Right renal cortex interstitium (tissue), 3 donors: ENCODE measurements at places on chromosomes 1 and 21.

GRCh38 chr1:151108331-151108730 is 37.8 kb downstream of the GABPB2 start:
- no peak for DNase-seq

DNA sequence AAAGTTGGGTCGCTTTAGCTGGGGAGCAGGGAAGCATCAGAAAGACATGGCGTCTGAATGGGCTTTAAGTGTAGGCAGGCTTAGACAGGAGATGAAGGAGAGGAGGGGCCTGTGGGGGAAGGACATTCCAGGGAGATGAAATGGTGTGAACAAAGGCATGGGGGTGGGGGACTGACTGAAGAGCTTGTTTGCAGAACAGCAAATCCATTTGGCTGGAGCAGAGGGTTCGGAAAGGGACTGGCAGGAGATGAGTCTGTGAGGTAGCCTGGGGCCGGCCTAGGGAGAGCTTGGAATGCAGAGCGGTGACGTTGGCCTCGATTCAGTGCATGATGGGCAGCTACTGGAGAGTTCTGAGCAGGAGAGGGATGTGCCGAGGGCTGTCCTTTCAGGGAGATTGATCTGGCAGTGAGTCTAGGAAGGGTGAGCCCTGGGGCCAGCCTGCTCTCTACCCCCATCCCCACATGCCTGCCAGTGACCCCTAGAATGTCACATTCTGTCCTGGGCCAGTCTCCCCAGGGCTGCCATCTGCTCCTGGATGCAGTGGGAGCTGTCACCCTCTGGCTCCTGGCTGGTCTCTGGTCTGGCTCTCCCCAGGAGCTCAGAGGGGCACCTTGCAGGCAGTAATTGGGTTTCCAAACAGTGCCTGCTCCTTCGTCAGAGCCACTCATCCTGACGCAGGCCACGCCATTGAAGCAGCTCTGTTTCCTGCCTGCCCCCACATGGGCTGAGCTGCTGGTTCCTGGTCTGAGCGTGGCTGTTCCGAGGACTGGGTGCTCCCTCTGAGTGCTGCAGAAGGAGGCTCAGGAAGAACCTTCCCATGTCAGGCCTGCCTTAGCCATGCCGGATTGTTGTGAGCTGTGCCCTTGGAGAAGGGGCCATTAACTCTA is 22.3 kb upstream of the TMEM222 start:
- no peak for DNase-seq

GRCh38 chr1:60866226-60866900 is 216.0 kb upstream of the NFIA start:
- DNase-seq = no peak

GRCh38 chr1:194069168-194069830 is 882.9 kb upstream of the B3GALT2 start:
- DNase-seq = no peak

GRCh38 chr1:153774780-153775457 is at the start of gene SLC27A3:
SLC27A3 (plus strand) TSS chr1:153775407; CDS start chr1:153775498, 91 bp downstream.
- DNase-seq = no peak

- DNase-seq = no peak
Observed at GRCh38 chr1:89023026-89023425, 360 bp upstream of the GBP3 start.

DNA sequence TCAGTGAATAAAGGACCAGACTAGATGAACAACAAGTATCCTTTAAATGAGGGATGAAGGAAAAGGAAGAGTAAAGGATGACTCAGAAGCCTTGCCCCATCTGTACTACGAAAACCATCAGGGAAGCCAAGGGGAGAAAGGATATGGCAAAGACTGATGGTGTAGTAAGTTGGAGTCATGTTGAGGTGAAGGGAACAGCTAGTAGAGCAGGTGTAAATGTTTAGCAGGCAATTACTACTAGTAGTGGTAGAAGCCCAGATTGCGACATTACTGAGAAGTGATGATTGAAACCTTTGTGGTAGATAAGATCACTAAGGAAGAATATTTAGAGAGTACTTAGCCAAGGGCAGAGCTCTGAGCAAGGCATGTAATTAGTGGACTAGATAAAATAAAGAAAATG is 84.0 kb downstream of the PHTF1 start:
- DNase-seq = no peak

DNA sequence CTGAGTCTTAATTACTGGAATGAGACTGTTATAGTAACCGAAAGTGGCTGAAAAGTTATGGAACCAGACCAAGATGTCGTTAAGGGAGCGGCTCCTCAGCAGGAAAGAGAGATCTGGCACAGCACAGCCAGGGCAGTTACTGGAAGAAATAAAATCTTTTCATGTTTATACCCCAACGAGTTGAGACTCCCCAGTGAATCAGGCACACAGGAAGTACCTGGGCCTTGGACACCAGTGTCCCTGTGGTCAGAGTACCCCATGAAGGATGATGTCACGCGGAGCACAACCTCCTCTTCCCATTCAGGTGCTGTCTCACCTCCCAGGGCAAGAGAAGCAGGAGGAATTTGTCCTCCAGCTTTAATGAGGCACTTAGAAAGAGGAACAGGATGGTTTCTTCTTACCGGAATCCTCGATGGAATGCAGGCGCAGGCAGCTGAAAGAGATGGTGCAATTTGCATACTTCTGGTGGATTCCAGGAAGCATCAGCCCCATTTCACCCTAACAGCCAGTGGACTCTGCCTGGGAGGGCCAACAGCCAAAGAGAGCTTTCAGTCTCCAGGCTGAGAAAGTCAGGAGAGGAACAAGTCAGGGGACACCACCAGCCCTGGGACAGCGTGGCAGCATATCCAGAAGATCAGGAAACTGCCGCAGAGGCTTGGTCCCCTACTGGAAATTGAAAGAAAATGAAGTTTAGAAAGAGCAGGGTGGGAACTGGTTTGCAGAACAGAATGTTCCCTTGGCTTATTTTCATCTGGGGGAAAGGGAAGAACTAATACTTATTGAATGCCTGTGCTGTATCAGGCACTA is 35.9 kb upstream of the CTTNBP2NL start:
- no peak for DNase-seq

DNA sequence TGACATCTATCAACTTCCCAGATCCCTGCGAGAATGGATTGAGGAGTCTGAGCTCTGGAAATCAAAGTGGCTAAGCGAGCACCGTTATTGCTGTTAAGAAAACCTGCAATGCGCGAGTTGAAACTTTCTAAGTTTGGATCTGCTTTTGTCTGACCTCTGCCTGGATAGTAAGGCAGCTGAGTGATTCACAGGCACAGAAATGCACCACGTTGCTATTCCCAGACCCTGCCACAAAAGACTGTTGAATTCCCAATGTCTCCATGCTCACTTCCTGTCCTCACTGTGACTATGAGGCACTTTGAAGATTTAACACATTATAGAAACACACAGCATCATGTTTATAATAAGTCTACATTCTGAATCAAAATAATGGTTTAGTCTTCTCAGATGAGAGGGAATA is 27.1 kb upstream of the CNIH3 start:
- DNase-seq = no peak

GRCh38 chr1:192512426-192513162 is 63.0 kb upstream of the RGS1 start:
- no peak for DNase-seq

DNA sequence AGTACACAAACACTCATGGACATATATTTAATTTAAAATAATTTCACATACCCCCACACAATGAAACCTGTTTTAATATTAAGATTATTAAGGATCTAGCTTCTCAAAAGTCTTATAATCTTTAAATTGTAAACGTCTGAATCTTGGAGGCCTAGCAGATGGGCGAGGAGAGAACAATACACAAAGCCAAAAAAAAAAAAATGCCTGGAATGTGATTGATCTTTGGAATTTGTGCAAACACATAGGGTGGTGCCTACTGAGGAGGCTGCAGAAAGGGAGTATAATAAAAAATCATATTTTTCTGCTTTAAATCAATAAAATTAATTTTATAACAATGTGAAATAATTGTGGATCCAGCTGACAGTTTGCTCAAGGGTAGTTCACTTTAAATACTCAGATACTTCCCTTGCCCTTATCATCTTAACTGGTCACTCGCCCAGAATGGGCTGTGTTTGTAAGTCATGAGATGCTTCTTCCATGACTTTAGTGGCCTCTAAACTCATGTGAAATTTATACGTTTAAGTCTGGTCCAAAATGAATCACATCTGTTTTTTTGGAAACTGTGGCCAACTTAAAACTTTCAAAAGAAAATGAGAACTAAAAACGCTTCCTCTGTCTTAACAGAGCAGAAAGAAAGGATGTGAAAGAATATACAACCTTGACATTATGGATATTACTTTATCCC is 802.8 kb upstream of the CXADR start:
- no peak for DNase-seq

DNA sequence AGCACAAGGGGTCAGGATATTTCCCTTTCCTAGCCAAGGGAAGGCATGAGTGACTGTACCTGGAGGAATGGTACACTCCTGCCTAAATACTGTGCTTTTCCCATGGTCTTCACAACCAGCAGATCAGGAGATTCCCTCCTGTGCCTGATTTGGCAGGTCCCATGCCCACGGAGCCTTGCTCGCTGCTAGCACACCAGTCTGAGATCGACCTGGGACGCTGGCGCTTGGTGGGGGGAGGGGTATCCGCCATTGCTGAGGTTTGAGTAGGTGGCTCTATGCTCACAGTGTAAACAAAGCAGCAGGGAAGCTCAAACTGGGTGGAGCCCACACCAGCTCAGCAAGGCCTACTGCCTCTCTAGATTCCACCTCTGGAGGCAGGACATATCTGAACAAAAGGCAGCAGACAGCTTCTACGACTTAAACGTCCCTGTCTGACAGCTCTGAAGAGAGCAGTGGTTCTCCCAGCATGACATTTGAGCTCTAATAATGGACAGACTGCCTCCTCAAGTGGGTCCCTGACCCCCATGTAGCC is 486.0 kb upstream of the CHRM3 start:
- DNase-seq = no peak

- no peak for DNase-seq
Observed at GRCh38 chr1:65247419-65248359, 61.7 kb upstream of the DNAJC6 start.

GRCh38 chr1:20059847-20060246 is 10.1 kb upstream of the PLA2G5 start:
- no peak for DNase-seq

DNA sequence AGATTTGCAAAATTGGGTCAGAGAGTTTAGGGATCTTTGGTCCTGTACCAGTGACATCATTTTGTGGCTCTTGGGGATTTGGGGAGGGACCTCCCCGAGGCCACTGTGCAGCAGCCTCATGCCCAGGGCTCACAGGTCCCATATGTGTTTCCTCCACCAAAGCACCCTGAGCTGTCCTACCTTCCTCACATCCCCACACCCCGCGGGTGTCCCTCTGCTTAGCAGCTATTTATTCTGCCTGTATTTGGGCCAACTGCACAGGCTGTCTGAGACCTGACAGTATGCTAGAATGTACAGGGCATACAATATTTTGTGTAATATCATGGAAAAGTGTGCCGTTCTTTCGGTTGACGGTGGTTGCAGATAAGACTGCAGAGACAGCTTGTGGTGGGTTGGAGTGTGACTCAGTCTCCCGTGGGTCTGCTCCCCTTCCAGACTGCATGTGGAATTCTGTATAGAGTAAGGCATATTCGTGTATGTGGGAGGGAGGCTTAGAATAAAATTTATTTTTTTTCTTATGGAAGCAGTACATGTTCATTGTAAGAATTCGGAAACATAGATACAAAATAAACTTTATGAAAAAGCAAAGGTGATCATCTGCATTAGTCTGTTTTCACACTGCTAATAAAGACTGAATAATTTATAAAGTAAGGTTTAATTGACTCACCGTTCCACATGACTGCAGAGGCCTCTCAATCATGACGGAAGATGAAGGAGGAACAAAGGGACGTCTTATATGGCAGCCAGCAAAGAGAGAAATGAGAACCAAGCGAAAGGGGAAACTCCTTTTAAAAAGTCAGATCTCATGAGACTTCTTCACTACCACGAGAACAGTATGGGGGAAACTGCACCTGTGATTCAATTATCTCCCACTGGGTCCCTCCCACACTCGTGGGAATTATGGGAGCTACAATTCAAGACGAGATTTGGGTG is 84.4 kb downstream of the ADARB1 start:
- no peak for DNase-seq

GRCh38 chr21:35027563-35028450 is 21.3 kb downstream of the RUNX1 start:
- no peak for DNase-seq

GRCh38 chr1:32180186-32181060 is 948 bp downstream of the TXLNA start:
- DNase-seq = no peak

DNA sequence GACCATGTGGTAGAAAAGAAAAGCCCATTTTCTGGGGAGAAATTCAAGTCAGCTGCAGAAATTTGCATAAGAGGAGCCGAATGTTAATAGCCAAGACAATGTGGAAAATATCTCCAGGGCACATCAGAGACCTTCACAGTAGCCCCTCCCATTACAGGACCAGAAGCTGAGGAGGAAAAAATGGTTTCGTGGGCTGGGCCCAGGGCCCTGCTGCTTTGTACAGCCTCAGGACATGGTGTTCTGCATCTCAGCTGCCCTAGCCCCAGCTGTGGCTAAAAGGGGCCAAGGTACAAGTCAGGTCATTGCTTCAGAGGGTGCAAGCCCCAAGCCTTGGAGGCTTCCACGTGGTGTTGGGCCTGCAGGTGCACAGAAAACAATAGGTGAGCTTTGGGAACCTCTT is 108.3 kb downstream of the DMRTB1 start:
- DNase-seq = no peak

- DNase-seq = no peak
Observed at GRCh38 chr1:18736958-18737357, 106.3 kb downstream of the PAX7 start.

- no peak for DNase-seq
Observed at GRCh38 chr1:9539829-9540550, 725 bp downstream of the SLC25A33 start.

GRCh38 chr1:28740118-28740517 is 3.4 kb downstream of the YTHDF2 start:
- DNase-seq = no peak

DNA sequence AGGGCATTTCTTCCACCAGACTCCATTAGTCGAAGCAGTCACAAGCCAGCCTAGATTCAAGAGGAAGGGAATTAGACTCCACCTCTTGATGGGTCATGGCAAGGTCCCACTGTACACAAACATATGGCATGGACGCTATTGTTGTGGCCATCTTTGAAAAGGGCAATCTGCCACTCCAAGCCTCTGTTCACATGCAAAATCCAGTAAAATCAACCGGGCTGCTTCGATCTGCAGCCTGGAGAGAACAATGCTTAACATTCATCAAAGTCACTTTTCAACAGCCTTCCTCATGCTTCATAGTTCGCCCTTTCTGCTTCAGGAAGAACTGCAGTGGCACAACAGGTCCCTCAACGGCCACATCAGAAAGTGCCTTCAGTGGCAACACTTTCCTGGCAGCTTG is 28.0 kb upstream of the GJB5 start:
- no peak for DNase-seq

GRCh38 chr1:24801176-24801575 is 55.9 kb downstream of the CLIC4 start:
- no peak for DNase-seq

GRCh38 chr1:41282679-41283317 is 40.7 kb upstream of the SCMH1 start:
- DNase-seq = no peak

DNA sequence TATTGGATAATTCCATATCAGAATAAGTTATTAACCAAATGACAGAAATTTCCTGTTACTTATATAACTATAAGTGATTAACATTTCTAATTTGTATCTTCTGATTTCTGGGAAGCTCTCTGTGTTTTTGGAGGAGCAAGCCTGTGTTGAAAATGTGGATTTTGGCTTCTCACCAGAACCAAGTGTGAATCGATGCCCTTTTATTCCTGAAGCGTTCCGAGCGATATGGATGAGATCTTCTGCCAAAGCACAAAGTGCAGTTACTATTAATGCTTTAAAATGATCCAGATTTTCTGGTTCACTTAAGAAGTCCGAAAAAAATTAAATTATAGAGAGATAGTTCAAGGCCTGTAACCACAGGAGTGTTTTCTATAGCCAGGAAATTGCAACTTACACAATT is 22.8 kb downstream of the ALG14 start:
- DNase-seq = no peak
